ENCODE measurements at places on chromosomes 1 and 21.

GRCh38 chr1:242873661-242874060, 349.2 kb upstream of the PLD5 start:
- no peak for DNase-seq
- H3K4me1 ChIP-seq = no peaks in the 10 kb centered on the region

GRCh38 chr1:147560765-147561471, 19.6 kb downstream of the BCL9 start:
- no peak overlapping the region for H3K27ac ChIP-seq
- H3K4me1 ChIP-seq = no peaks in the 10 kb centered on the region
- no peaks in the 10 kb centered on the region for H3K36me3 ChIP-seq
- no peak for DNase-seq
- H3K27me3 ChIP-seq = no peaks in the 10 kb centered on the region

DNA sequence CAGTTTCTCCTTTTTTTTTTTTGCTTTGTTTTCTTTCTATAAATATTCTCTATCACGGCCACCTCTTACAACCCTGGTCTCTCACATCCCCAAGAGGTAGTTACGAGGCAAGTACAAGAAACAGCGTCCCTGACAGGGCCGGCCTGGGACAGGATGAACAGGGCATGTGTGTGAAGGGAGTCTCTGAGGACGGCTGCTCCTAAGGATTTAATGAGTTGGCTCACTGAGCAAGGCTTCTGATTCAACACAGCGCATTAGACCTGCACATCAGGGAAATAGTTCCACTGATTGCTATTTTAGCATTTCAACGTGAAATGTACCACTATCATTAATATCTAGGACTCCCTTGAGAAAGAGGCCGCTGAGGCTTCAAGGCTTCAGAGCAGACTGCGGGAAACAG, 54.0 kb downstream of the NTPCR start:
- no peaks in the 10 kb centered on the region for H3K27me3 ChIP-seq
- no peaks in the 10 kb centered on the region for H3K36me3 ChIP-seq
- H3K4me3 ChIP-seq = no peak overlapping the region
- DNase-seq = no peak
- H3K27ac ChIP-seq = no peak overlapping the region
- no peaks in the 10 kb centered on the region for H3K4me1 ChIP-seq

DNA sequence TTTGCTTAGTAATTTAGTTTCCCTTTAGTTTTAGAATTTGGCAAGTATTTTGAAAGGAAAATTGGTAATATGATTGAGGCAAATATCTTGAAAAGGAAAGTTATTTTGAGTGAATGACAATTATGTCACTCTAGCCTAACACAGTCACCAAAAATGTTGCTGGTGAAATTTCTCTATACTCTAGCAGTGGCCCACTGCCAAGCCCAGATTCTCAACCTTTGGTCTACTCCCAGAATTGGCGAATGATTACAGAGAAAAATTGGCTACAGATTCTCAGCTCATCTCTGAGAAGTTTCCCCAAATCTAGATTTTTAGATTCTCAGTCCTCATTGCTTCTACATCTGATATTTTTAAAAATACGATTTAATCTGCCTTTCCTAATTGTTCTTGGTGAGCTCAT, 84.9 kb downstream of the PIGK start:
- no peak overlapping the region for H3K27ac ChIP-seq
- H3K4me3 ChIP-seq = no peak overlapping the region
- no peaks in the 10 kb centered on the region for H3K36me3 ChIP-seq
- DNase-seq = no peak
- H3K27me3 ChIP-seq = no peaks in the 10 kb centered on the region
- no peaks in the 10 kb centered on the region for H3K4me1 ChIP-seq

- H3K36me3 ChIP-seq = no peaks in the 10 kb centered on the region
- DNase-seq = no peak
- H3K4me3 ChIP-seq = no peak overlapping the region
These were observed 37.2 kb upstream of the SIM2 start for GRCh38 chr21:36661511-36662309.

GRCh38 chr1:171784784-171785183, 3.3 kb downstream of the METTL13 start:
- peak overlapping the region; percentile 20 for H3K4me3 ChIP-seq
- peaks cover 32% of the 10 kb centered on the region for H3K4me1 ChIP-seq
- no peak for DNase-seq
- no peaks in the 10 kb centered on the region for H3K27me3 ChIP-seq
- peak overlapping the region; percentile 59 for H3K27ac ChIP-seq

DNA sequence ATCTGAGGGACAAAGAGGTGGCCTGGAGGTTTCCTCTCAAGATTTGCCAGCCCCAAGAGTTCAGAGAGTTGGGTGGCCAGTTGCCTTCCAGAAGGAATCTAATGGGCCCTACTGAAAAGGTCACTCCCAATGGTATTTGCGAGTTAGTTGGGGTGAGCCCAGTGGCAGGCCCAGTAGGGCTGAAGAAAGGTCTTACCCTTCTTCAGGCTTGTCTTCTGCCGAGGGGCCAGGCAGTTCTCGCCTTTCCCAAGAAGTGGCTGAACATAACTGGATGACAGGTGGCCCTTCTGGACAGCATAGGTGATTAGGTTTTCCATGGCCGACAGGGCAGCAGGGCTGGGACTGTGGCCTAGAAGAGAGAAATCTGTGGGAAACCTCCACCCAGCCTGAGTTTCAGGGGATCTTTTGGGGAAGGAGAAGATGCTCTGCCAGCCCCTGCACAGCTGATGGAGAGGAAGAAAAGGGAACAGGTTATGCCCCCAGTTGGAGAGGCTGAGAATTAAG, 7.2 kb downstream of the PGLYRP4 start:
- H3K27me3 ChIP-seq = no peaks in the 10 kb centered on the region
- H3K27ac ChIP-seq = no peak overlapping the region
- peaks cover 57% of the 10 kb centered on the region for H3K4me1 ChIP-seq
- H3K36me3 ChIP-seq = no peaks in the 10 kb centered on the region
- H3K4me3 ChIP-seq = no peak overlapping the region

- DNase-seq = no peak
- H3K27ac ChIP-seq = no peak overlapping the region
- H3K27me3 ChIP-seq = no peaks in the 10 kb centered on the region
- no peak overlapping the region for H3K4me3 ChIP-seq
These were observed 34.0 kb downstream of the MEGF6 start for GRCh38 chr1:3577300-3577699.

GRCh38 chr1:6090288-6090687, 44.6 kb downstream of the KCNAB2 start:
- no peaks in the 10 kb centered on the region for H3K4me1 ChIP-seq
- no peaks in the 10 kb centered on the region for H3K27me3 ChIP-seq
- no peak overlapping the region for H3K27ac ChIP-seq
- DNase-seq = no peak
- no peak overlapping the region for H3K4me3 ChIP-seq

DNA sequence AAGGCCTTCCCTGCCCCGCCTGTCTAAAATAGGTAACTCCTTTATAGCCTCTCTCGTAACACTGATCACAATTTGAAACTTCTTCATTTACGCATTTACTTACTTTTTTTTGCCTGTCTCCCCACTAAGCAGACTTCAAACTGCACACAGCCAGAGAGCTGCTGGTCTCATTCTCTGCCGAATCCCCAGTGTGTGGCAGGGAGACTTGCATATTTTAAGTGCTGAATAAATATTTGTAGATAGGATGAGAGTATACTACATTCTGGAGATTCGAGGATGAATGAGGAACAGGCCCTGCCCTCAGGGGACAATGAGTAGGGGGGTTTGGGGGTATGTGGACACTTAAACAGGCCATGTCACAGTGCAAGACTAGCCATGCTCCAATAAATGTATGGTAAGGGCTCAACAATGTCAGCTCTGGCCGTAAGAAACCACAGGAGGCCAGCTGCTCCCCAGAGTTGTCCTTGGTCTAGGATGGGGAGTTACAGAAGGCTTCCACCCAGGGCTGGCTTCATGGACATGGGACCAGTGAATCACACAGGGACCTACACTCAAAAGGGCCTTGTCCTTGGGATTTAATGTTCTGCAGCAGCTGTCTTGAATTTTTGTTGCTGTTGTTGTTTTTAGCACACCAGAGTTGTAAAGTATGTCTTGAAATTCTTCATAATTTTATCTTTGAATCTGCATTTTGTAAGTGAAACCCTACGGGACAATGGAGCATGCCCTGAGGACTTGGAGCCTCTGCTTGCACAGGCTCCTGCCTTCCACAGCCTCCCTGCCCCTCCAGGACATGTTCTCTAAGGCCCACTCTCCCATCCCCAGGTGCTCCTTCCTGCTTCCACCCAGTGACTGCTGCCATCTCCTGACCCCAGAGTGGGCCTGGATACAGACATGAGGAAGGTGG, 8.5 kb downstream of the DIO1 start:
- no peaks in the 10 kb centered on the region for H3K36me3 ChIP-seq
- H3K27ac ChIP-seq = no peak overlapping the region
- H3K27me3 ChIP-seq = no peaks in the 10 kb centered on the region
- no peaks in the 10 kb centered on the region for H3K4me1 ChIP-seq
- H3K4me3 ChIP-seq = no peak overlapping the region

GRCh38 chr1:21021311-21021710, 155.4 kb downstream of the EIF4G3 start:
- no peak for DNase-seq
- H3K4me1 ChIP-seq = peaks cover 18% of the 10 kb centered on the region
- peak overlapping the region; percentile 95 for H3K27ac ChIP-seq
- H3K4me3 ChIP-seq = no peak overlapping the region

DNA sequence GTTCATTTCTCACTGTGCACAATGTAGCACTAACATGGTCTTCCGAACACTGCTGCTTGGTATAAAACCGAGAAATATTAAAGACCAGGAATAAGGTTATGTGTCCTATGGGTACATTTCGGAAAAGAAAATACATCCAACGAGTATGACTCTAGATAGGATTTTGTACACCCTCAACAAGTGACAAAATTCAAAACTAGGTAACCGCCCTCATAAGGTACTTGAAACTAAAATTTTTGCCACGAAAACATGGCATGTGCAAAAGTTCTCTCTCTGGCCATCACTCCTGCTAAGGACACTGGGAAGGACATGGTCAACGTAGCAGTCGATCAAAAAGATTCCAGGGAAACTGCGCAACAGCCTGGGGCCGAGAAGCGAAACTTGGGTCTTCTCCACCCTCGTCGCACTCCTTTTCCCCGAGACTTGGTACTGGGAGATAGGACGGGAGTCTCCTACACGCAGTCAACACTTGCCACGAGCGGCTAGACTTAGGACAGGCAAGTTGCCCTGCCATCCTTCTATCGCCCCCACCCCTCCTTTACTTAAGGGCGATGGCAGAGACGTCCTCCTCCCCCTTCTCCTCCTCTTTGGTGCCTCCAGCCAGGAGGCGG, 338 bp upstream of the TOR1AIP1 start:
- peaks cover 30% of the 10 kb centered on the region for H3K4me1 ChIP-seq
- H3K27me3 ChIP-seq = no peaks in the 10 kb centered on the region
- H3K36me3 ChIP-seq = peaks cover 4% of the 10 kb centered on the region

- no peaks in the 10 kb centered on the region for H3K27me3 ChIP-seq
- no peak overlapping the region for H3K4me3 ChIP-seq
These were observed 438.9 kb downstream of the SMYD3 start for GRCh38 chr1:246068217-246068512.

- no peaks in the 10 kb centered on the region for H3K27me3 ChIP-seq
- H3K4me1 ChIP-seq = no peaks in the 10 kb centered on the region
- no peak for DNase-seq
- no peak overlapping the region for H3K27ac ChIP-seq
- H3K4me3 ChIP-seq = no peak overlapping the region
These were observed 173.0 kb downstream of the NTMT2 start for GRCh38 chr1:170318736-170319135.

- H3K4me3 ChIP-seq = no peak overlapping the region
- H3K27me3 ChIP-seq = no peaks in the 10 kb centered on the region
- DNase-seq = no peak
- no peak overlapping the region for H3K27ac ChIP-seq
These were observed 135.5 kb downstream of the RERE start for GRCh38 chr1:8681911-8682310.

GRCh38 chr1:25549273-25550154, 6.1 kb downstream of the LDLRAP1 start:
- H3K36me3 ChIP-seq = no peaks in the 10 kb centered on the region
- H3K4me3 ChIP-seq = no peak overlapping the region
- H3K27me3 ChIP-seq = no peaks in the 10 kb centered on the region
- peaks cover 3% of the 10 kb centered on the region for H3K4me1 ChIP-seq
- DNase-seq = peak; percentile 86

DNA sequence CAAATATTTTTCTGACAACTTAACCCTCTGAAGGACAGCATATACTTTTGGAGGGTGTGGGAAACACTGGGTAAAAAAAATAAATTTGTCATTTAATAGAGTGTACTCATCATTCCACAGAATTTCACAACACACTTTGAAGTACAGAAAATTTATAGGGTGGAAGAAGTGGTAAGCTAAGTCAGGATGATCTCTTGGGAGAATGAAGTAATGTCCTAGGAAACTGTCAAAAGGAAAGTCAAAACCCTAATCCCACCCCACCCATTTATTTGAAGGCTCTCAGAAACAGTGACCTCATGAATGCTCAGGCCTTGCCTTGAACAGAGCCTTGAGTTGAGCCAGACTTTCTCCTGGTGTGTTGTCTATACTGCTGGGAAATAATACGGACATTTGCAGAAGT, 7.3 kb upstream of the UAP1 start:
- H3K27ac ChIP-seq = no peak overlapping the region
- H3K27me3 ChIP-seq = no peaks in the 10 kb centered on the region
- no peaks in the 10 kb centered on the region for H3K4me1 ChIP-seq
- no peak for DNase-seq

GRCh38 chr21:33817663-33818451, 97.7 kb downstream of the ATP5PO start:
- H3K36me3 ChIP-seq = no peaks in the 10 kb centered on the region
- peaks cover 4% of the 10 kb centered on the region for H3K4me1 ChIP-seq
- DNase-seq = peak; percentile 6

- no peak overlapping the region for H3K27ac ChIP-seq
- no peaks in the 10 kb centered on the region for H3K4me1 ChIP-seq
- no peak for DNase-seq
- H3K36me3 ChIP-seq = no peaks in the 10 kb centered on the region
These were observed 111.9 kb upstream of the KAZN start for GRCh38 chr1:14486401-14487201.

DNA sequence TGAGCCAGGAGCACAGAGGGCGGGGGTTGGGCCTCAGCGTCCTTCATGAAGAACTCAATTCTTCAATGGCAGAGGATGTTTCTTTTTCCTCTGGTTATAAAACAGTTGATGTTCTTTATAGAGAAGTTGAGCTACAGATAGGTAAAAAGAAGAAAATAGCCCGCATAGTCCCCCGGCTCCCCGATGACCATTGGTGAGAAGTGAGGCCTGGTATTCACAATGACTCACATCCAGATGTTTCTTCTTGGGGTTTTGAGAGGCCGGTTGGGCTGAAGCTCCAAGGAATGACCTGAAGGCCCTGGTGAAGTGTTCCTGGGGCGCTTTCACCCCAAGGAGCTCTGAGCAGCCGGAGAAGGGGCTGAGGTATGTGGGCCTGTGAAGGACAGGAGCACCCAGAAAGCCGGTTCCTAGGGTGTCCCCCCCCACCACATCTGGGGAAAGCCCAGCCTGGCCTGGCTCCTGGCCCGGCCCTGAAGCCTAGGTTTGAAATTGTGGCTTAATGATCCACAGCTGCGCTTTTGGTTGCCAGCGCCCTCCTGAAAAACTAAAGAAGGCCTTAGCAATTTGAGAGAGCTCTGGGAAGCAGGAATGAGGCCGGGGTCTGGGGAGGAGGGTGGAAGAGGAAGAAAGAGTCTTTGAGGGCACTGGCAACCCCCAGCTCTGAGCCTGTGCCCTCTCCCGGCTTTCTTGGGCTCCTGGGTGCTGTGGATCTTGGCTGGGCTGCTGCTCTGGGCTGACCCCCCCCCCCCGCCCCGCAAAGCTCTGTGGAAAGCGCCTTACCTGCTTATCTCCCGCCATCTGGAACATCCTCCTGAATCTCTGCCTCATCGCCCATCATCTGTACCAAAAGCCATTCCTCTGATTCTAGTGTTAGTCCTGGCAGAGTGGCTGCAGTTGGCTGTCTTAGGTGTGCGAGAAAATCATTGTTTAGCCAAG, 444.7 kb downstream of the CAMTA1 start:
- no peak overlapping the region for H3K27ac ChIP-seq
- H3K27me3 ChIP-seq = no peaks in the 10 kb centered on the region
- no peaks in the 10 kb centered on the region for H3K4me1 ChIP-seq

All from common myeloid progenitor, CD34-positive (primary cell).